Activated T-cell treated with anti-CD3 and anti-CD28 coated beads for 48 hours (primary cell): ENCODE measurements at places on chromosomes 4 and X.

- DNase-seq: no peak
Observed at GRCh38 chr4:120616041-120616440, 306.5 kb downstream of the PRDM5 start.

DNA sequence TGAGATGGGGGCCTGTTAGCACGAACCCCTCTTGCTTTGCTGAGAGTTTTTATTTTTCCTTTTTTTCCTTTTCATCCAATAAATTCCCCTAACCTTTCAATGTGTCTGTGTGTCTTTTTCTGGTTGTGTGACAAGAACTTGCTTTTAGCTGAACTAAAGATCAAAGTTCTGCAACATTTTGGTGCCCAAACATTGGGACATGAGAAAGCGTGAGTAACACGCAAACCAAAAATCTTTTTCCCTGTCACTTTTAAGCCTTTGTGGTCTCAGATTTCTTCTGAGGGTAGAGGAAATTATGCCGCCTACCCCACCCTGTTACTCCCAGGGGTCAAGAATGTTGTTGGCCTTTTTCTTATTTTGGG is 141.8 kb upstream of the CPXCR1 start:
- DNase-seq: no peak

DNA sequence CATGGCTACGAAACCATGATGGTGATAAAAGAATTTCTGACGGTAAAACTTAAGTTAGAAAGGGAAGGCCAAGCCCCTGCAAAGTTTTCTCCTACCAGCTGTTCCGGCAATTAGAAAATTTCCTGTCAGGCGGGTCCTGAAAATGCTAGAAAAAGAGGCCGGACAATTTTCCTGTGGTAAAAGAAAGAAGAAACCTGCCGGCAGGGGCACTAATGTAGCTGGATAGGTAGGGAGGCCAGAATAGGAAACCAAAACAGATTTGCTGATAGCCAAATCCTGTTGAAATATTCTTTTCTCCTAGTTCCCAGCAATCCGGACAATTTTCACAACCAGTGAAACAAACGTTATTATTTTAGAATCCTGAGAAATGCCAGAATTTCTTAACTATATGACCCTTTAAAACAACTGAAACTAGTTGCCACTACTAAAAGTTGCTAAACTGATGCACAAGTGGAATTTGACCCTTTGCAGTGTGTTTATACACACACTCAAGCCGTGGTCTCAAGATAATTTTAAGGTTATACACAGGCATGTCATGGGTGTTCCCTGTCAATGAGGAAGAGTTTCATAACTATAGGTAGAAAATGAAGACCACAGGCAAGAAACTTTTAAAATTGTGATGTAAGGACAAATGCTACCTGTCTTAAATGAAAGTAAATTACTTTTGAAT is 47.7 kb downstream of the RPS6KA3 start:
- no peak for DNase-seq

GRCh38 chrX:74291577-74291963 is 12.4 kb upstream of the ZCCHC13 start:
- no peak for DNase-seq

DNA sequence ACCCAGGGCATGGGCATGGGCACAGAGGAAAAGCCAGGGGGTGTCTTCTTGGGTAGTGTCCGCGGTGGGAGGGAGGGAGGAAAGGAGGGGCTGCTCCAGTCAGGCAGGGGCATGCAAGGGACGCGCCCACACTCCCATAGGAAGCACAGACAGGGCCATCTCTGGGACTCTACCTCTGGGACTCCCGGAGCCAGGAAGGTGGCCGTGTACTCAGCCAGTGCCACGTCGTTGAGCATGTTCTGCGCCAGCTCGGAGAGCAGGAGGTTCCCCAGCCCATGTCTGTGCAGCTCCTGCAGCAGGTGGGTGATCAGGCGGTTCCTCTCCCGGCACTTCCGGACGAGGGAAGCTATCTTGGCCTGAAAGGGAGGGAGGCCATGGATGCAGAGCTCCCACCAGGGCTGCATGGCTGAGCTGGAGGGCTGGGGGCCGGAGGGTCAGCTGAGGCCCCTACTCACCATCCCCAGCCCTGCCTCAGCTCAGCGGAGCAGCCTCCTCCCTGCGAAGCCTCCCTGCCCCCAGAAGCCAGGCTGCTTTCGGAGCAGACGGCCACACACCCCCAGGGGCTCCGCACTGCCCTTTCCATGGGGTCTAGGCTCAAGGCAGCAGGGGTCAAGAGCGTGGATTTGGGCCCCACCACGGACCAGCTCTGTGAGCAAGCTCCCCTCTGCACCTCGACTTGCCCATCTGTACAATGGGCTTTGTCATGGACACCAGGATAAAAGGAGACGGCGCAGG is 44.6 kb downstream of the C4orf50 start:
- DNase-seq: no peak

- DNase-seq: no peak
Observed at GRCh38 chr4:79958466-79959264, 114.4 kb downstream of the ANTXR2 start.

- no peak for DNase-seq
Observed at GRCh38 chr4:90718931-90719330, 591.7 kb downstream of the CCSER1 start.

DNA sequence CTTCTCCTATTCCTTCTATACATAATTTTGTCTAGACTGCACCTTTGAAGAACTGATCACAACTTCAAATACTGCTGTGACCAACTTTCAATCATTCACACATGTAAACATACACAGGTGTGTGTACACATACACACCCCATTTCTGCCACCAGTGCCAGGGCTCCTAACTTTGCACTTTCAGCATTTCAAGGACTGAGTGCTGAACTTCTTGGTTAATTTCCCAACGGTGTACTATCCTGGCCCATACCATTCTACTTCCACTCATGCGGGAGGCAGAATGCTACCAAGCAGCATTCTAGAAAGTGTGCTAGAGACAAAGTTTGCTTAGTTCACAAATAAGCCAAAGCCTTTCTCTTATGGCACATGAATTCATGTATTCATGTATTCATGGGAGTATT is 51.2 kb downstream of the RPGR start:
- no peak for DNase-seq

DNA sequence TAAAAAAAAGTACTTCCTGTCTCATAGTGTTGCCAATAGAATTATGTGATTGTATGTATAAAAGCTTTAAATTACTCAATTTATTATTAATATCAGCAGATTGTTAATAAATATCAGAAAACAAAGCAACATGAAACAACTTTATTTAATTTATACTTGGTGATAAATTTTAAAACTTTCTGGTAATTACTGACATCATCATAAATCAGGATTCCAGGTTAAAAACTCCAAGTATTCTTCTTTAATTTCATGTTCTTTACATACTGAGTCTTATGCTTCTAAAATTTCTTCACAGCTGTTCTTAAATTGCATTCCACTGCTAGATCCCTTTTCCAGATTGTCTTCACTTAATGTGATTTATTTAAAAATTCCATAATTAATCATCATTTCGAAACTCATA is 1224.5 kb downstream of the PCDH18 start:
- DNase-seq: no peak

DNA sequence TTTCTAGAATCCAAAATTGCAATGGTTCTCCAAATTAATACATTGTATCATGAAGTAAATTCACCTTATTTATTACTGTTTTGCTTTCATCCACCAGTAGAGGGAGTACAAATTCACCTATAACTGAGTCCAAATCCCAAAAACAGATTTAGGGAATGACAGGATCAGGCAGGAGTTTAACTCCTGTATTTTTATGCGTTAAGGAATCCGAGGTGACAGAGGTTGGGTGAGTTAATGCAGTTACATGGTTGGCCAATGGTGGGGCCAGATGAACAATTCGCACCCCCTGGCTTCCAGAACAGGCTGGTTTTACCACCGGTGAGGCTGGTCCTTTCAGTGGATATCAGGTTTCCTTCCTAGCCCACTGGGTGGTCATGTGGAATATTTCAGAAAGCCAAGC is 82.4 kb downstream of the MTNR1A start:
- DNase-seq: no peak

DNA sequence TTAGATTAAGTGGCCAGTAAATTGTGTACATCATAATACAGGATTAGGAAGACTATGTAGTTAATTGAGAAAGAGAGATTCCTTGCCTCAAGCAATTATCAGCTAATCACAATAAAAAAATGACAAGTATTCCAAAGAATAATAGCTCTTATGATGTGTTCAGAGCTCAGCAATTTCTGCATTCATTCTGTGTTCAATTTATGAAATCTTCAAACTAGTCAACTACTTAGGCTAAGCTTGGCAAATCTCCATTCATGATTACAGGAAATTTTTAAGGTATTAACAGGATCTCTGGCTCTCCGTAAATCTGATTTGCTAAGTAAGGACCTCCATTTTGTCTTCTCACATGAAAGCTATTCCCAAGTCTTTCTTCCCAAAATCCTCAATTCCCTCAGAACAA is 256.9 kb upstream of the TEX13A start:
- no peak for DNase-seq

GRCh38 chrX:108270739-108271396 is 167.4 kb downstream of the COL4A6 start:
- no peak for DNase-seq

DNA sequence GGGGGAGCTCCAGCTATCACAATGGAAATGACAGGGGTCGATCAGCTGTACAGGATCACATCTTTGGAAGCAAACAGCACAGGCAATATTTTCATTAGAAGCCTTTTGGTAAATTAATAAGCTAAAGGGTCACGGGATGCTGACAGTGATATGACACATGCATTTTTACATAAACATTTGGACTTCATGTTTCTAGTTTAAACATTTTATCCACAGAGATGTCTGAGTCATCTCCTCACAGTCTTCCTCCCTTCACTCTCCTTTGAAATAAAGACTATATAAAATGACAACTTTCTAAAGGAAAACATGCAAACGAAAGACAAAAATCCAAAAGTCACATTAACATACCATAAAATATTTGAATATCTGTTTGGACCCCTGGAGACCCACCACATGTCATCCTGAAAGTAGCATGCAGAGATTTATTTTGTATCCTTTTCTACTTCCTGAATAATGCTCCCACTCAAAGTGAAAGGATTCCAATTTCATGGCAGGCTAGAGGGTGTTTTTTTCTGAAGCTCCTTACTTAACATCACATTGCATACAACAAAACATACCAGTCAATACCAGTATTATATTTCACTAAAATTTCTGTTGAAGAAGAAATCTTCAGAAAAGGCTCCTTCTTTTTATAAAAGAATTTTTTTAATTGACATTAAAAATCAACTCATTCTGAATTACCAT is 200.1 kb upstream of the PPARGC1A start:
- DNase-seq: no peak

GRCh38 chrX:30312858-30313257 is 3.7 kb upstream of the NR0B1 start:
- DNase-seq: no peak

DNA sequence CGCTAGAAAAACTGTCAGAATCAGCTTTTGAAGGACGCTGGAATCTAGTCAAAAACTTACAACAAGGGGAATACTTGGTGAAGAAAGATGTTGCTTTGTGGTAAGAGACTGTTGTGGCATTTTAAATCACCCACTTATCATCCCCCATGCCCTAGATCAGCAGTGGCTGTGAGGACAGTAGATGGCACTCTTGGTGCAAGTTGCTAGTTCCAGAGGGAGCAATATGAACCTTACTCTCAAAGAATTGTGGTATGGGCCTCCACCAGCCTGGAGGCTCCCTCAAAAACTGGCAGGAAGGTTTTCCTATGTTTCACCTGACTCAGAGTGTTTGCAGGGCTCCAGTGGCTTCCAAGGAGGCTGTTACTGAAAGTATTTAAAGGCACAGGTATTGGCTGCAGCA is 37.7 kb upstream of the SLC16A2 start:
- DNase-seq: peak; percentile 6

DNA sequence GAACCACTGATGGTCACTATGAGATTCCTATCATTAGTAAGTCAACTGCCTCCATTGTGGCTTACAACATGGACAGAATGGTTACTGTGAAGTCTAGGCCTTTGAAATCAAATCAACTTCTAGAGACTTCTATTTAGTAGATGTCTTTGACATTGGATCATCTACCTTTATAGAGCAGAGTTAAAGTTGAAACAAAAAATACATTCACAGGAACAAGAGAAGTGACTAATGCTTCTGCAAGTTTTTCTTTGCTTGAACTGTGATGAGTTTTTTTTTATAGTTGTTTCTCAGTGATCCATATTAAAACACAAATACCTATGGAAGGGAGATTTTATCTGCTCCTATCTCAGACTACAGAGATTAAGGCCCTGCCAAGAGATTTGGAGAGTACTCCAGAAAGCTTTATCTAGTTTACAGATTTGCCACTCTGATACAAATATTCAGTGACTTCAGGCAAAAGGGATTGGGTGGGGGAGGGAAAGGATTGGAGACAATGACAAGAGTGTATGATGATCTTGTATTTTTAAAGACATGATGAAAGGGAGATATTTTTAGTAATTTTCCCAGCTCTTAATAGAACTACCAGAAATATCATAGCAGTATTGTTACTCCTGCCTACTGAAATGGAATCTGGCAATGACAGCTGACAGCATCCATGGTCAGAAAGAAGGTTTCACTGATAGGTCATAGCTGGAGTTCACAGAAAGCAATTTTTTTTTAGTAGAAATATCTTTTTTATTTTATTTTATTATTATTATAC is 16.0 kb upstream of the EPGN start:
- no peak for DNase-seq

DNA sequence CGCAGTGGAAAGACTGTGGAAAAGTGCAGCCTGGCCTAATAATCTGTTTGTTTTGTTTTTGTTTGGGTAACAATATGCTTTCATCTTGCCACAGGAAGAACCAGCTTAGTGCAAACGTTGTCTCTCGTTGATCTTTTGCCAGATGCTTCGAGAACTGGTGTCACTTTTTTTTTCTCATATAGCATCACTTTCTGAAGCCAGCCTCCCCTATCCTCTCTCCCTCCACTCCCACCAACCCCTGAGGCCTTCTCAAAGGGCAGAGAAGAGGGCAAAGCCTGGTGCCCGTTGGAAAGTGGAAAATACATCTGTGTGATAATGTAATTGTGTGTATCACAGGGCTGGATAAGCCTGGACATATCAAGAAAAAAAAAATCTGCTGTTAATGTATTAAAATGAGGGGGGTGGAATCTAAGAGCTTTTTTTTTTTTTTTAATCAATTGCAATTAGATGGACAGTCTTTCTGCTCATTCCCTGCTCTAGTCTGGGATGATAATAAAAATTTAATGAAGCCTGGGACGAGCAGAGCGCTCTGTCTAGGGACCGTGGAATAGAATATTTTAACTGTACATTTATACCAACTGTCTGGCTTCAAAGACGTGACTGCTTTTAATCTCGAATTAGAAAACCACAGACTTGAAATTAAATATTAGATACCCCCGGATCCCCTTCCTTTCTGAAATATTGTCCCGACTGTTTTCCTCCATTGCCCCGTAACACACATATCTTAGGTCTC is 8.1 kb downstream of the POU4F2 start:
- DNase-seq: no peak

GRCh38 chrX:48958635-48959094 is 1.3 kb upstream of the OTUD5 start:
- DNase-seq: no peak

- DNase-seq: no peak
Observed at GRCh38 chr4:42588909-42589308, 68.0 kb downstream of the ATP8A1 start.
